Activated T-cell treated with anti-CD3 and anti-CD28 coated beads, Interleukin-2, amount 50 U/mL, for 72 hours (primary cell): ENCODE measurements at places on chromosomes 2 and 18.

DNA sequence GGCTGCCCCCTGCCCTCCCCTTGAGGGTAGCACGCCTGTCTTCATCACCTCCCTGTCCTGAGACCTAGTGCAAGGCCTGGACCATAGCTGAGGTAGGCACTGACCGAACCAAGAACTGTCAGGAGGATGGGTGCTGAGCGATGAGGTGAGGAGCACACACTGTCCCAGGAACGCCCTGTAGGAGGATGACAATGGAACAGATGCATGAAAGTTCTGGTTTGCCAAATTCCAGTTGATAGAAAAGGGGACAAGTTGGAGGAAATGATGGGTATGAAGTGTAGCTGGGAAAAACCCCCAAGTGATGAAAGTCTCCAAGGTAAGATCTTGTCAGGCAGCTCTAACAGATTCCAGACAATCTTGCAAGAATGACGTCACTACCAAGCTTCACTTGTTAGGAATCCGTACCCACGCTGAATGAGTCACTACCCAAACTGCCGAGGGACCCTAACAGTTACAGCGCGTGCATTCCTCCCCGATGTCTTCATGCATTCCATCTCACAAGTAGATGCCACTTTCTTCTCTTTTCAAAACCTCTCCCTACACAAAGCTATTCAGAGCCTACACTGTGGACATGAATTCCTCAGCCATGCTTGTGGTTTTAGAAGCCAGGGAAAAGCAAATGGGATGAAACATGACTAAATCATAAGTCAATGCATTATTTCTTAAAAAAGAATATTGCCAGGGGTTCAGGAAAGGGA, 27.6 kb downstream of the MRPL33 start:
- no peaks in the 10 kb centered on the region for H3K27me3 ChIP-seq
- H3K27ac ChIP-seq: no peak overlapping the region
- no peak overlapping the region for H3K4me3 ChIP-seq
- no peaks in the 10 kb centered on the region for H3K36me3 ChIP-seq

DNA sequence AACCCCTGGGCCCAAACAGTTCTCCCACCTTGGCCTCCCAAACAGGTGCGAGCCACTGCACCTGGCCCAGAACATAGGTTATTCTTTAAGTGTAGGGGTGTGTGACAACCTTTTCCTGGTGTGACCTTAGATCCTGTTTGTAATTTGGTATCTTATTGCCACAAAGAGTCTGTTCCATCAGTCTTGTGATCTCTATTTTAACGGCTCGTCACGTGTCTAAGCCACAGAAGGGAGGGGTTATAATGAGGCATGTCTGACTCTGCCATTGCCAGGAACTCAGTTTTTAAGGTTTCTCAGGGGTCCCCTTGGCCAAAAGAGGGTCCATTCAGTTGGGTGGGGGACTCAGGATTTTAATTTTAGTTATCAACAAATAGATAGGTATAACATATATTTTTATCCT, 4.4 kb upstream of the ALS2 start:
- no peaks in the 10 kb centered on the region for H3K27me3 ChIP-seq
- no peak for DNase-seq
- H3K27ac ChIP-seq: no peak overlapping the region
- H3K4me1 ChIP-seq: peaks cover 13% of the 10 kb centered on the region
- peaks cover 1% of the 10 kb centered on the region for H3K36me3 ChIP-seq
- H3K4me3 ChIP-seq: no peak overlapping the region

- no peaks in the 10 kb centered on the region for H3K27me3 ChIP-seq
- H3K4me1 ChIP-seq: no peaks in the 10 kb centered on the region
- H3K4me3 ChIP-seq: no peak overlapping the region
- H3K36me3 ChIP-seq: no peaks in the 10 kb centered on the region
These were observed 54.1 kb downstream of the PXDN start for GRCh38 chr2:1690056-1690775.

DNA sequence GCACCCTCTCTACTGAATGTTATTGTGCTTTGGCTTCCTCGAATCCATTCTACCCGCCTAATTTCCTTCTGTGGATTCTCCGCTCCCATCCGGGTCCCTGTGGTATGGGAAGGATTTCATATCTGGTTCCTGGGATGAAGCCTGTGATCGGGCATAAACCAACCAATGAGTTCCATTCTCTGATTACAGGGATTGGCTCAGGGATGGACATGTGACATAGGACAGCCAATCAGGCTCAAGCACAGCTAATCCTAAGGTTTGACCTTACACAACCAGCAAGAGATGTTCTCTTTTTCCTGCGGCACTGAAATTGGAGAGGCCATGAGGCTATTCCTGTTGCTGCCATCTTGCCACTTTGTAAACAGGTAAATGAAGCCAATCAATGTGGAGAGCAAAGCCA, 168.1 kb upstream of the SMAD2 start:
- no peak for DNase-seq
- no peak overlapping the region for H3K27ac ChIP-seq
- H3K4me1 ChIP-seq: no peaks in the 10 kb centered on the region
- peaks cover 19% of the 10 kb centered on the region for H3K27me3 ChIP-seq
- no peaks in the 10 kb centered on the region for H3K36me3 ChIP-seq

GRCh38 chr2:98012561-98012991, 16.8 kb upstream of the TMEM131 start:
- H3K4me1 ChIP-seq: peaks cover 46% of the 10 kb centered on the region
- peak; percentile 45 for DNase-seq
- peaks cover 7% of the 10 kb centered on the region for H3K27me3 ChIP-seq
- H3K27ac ChIP-seq: peak overlapping the region; percentile 29

- H3K4me3 ChIP-seq: peak overlapping the region; percentile 79
- DNase-seq: peak; percentile 83
- H3K27me3 ChIP-seq: no peaks in the 10 kb centered on the region
- H3K27ac ChIP-seq: peak overlapping the region; percentile 87
- H3K36me3 ChIP-seq: peaks cover 13% of the 10 kb centered on the region
These were observed 6.5 kb downstream of the TANK start for GRCh38 chr2:161166538-161167409.
